ENCODE measurements at places on chromosomes 4 and X. TPM values are rescaled to one million over a fixed set of nuclear protein-coding genes. Genes with fewer than 3 reads are reported as not detected.

The MAGED2 gene
- total RNA-seq, result 109 TPM

DNA sequence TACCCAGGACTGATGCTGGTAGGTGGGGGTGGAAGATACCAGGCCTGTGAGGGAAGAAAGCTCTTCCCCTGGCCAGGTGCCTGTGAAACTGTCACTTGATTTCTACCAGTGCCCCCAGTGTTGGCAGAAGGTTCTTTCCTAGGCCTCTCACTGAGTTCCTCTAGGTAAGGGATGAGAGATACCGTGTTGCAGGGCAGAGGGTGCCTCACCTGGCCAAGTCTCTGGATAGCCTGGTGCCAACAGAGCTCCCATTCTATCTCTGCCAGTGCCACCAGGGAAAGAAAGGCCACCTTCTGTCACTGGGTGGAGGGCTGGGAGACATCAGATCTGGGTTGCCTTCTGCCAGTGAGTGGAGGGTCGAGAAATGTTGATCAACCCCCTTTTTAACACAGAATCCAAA lies 94.1 kb downstream of the RTL5 start:
- DNase-seq, result no peak

The KLHL13 gene
- 20.2 TPM for total RNA-seq

- DNase-seq, result no peak
These were observed 151.3 kb downstream of the THOC2 start for GRCh38 chrX:123581586-123581985.

- no peak for DNase-seq
These were observed 18.3 kb upstream of the HHIP start for GRCh38 chr4:144627663-144628076.

DNA sequence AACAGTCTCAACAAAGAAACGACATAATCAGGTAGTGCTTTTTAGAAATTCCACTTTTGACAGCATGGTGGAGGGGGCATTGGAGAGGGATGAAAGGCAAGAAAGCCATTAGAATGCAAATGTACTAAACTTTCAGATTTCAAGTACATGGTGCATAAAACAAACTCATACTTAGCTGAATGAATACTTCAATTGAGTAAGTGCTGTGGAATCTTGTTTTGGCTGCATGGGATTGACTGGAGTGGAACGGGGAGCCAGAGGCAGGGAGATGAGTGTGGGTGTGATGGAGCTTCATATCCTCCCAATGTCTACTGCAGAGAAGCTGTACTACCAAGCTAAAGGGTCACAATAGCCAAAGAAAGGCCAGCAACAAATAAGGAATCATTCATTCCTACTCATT lies 52.4 kb downstream of the USP46 start:
- no peak for DNase-seq

- no peak for DNase-seq
These were observed 493.1 kb downstream of the MAGEE1 start for GRCh38 chrX:76920607-76921006.

GRCh38 chr4:184386271-184386781 lies 88.0 kb downstream of the IRF2 start:
- DNase-seq, result no peak

The NHSL2 gene
- total RNA-seq, result 5.4 TPM

GRCh38 chr4:165838575-165838974 lies 34.5 kb upstream of the TLL1 start:
- DNase-seq, result no peak

- no peak for DNase-seq
These were observed 332.1 kb downstream of the UNC5C start for GRCh38 chr4:95216636-95217035.

DNA sequence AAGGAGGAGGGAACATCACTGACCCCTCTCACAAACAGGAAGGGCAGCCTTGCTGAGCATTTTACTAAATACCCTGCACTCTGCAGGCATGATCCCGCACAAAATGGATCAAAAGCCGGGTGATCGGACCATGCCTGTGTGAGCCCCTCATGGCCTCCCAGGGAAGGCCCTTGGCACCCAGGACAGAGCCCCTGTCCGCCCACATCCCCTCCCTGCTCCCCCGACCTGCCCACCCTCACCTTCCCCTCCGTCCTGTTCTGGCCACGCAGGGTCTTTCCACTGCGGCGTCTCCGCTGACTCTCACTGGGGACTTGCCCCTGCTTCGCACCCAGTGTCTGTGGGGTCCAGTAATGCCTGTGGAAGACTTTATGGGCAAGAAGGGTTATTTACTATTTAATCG lies 105.0 kb downstream of the HMX1 start:
- DNase-seq, result no peak

Measured in breast epithelium (tissue), 4 donors.